DMS 273 treated with DMSO at 0.1 percent for 48 hours (cell line): ENCODE measurements at places on chromosomes 13 and 19.

- no peak for DNase-seq
Measured at GRCh38 chr19:788686-788982, 8.6 kb upstream of the PTBP1 start.

GRCh38 chr19:40578442-40578908 is 1.8 kb downstream of the SHKBP1 start:
- DNase-seq = no peak

DNA sequence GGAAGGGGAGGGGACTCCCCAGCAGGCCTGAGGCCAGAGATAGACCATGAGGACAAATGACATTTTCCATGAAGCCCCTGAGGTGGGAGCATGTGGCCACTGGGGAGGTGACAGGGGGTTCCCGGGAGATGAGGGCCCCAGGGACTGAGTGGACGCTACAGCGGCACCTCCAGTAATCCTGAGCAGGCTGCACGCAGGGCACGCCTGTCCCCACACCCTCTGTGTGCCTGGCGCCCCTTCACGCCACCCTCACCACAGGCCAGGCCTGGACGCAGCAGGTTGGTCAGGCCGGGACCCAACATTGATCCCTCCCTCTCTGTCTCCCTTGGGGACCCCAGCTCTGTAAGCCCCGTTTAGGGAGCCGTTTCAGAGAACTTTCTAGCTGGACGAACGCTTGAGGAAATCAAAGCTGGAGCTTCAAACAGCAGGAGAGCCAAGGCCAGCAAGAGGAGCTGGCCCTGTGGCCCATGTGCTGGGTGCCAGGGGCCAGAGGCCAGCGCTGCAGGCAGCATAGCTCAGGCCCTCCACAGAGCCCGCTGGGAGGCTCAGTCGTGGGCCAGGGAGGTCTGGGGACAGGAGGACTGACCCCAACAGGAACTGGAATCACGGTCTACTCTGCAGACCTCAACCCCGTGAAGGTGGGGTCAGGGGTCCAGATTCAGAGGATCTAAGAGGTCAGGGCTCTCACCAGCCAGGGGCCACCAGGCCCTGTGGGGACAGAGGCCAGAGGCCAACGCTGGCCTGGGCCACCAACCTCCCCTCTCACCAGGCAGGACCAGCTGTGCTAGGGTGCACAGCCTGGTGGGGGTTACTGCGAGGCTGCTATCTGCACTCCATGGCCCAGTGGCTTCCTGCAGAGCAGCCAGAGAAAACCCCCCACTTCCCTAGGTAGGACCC is 14.6 kb downstream of the LSM4 start:
- no peak for DNase-seq

DNA sequence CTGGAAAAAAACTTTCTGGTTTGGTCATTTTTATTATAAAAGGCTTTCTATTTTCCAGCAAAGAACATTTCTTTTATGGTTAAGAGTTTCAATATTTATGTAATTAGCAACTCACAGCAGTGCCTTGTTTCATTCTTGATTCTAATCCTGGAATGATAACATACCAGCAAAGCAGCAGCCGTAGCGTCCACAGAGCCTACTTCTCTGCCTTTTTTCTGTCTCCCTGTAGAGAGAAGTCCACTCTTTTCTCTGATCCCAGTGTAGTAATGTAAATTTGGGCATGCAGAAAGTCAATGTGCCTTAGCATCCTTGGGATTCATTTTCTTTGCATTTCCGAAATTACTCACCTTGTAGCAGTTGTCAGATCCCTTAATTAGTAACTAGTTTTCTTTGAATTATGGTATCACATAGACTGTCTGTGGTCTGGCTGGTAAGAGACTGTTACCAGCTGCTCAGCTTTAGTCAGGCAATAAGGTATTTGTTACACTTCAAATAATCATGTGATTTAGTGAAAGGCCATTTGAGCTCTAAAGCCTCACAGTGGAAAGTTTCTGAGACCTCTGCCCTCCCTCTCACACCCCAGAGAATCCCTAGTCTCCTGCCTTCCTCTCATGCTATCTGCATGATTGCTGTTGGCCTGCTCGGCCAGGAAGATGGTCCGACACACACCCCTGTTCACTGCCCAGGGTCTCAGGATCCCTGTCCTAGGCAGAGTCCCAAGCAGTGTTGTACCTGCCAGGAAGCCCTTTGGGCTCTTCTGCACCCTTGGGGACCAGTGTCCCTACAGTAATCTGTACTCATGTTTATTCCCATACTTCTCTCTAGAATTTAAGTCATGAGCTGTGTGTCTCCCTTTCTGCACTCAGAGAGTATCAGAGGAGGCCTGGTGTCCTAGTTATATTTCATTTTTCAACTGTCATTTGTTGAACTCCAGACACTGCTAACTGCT is 86.3 kb downstream of the LRCH1 start:
- no peak for DNase-seq

DNA sequence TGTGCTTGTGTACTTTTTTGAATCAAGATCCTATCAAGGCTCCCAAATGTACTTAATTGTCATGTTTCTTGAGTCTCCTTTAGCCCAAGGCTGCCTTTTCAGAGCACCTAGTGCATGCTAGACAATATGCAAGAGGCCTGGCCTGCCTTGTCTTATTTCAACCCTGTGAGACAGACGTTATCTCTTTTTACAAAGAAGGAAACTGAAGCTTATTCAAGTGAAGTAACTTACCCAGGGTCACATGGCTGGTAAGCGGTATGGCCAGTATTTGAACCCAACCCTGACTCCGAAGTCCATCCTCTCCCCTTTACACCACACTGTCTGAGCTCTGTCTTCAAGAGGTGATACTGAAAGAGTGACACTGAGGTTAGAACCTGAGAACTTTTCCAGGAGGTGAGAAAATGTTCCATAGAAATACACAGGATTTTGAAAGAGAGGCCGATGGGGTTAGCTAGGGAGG is 505.1 kb downstream of the FOXO1 start:
- no peak for DNase-seq

DNA sequence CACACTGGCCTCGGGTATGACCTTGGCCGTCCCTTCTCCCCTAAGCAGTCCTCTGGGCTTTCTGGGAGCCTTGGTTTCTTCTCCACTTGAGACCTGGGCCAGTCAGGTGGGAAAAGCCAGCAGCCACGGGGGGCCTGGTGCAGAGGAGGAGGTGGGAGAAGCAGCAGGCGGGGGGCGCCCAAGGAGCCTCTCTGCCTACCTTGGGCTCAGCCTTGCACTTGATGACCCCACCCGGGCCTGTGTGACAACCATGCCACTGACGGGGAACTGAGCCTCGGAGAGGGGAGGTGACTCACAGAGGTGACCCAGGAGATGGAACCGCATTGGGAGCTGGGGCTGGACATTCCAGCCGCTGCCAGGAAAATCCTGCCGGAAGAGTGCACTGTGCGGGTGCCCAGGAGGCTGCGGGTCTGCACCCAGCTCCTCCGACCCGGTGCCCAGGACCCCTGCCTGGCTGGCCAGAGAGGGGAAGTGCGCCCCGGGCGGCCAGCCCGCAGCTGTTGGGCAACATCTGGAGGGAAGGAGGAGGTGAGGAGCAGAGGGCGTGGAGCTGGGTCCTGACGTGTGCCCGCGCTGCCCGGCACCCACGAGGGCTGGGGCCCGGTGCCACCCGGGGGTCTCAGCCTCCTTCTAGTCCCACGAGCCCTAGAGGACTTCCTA is 23.4 kb upstream of the SLC7A10 start:
- no peak for DNase-seq

DNA sequence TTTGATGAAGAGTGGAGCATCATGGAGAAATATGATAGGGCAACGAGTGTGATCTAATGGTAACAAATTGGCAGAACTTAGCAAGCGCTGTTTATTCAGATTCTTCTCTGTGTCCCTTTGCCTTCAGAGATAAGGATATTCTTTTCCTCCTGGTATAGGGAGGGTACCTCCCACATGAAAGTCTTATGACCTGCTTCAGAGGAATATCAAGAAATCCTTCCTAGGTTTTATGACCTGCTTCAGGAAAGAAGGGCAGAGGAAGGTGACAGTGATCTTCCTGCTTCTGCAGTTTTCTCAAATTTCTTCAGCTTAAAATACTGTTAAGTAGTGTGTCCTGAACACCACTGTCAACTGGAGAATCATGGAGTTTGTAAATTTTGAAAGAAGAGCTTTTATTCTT is 144.3 kb downstream of the DNAJC15 start:
- DNase-seq = no peak

DNA sequence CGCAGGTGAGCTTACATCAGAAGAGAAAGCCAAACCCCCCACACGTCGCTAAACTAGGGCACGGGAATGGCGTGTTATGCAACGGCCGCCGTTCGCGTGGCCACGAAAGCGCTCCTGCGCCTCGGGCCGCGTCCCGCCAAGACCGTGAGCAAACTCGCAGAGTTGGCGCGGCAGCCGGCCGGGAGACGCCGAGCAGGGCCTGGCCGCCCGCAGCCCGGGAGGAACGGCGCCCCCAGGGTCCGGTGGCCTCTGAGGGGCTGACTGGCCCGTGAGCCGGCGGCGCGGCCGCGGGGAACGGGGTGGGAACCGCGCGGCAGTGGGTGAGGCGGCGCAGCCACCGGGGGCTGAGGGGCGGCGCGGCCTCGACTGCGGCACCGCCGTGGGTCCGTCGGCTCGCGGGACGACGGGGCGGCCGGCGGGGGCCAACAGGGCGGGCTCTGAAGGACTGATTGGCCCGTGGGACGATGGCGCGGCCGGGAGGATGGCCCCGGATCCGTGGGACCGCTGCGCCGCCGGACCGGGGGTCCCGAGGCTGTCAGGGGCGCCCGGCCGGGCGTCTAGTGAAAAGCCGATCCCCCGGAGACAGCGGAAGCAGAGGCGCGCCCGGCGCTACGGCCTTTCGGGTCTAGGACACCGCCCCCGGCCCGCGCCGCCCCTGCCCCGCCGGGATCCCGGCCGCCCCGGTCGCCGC is 903 bp downstream of the LATS2 start:
- no peak for DNase-seq

GRCh38 chr13:109209526-109209925 is 576.9 kb downstream of the IRS2 start:
- no peak for DNase-seq
